ENCODE measurements at places on chromosomes 5 and 9. TPM values are rescaled to one million over a fixed set of nuclear protein-coding genes. Genes with fewer than 3 reads are reported as not detected.

Gene SOX30
- total RNA-seq, result not detected

Gene APBA1
- 12.4 TPM for total RNA-seq

Gene MVB12B
- total RNA-seq, result 3.5 TPM

Gene FLT4
- not detected for total RNA-seq

Gene MAP1B
- total RNA-seq, result 401 TPM

Gene FST
- 80.2 TPM for total RNA-seq

Gene FAM78A
- total RNA-seq, result 0.25 TPM

Gene ZDHHC11
- 0.36 TPM for total RNA-seq
